ENCODE measurements at places on chromosomes 11 and 22. TPM values are rescaled to one million over a fixed set of nuclear protein-coding genes. Genes with fewer than 3 reads are reported as not detected.

DNA sequence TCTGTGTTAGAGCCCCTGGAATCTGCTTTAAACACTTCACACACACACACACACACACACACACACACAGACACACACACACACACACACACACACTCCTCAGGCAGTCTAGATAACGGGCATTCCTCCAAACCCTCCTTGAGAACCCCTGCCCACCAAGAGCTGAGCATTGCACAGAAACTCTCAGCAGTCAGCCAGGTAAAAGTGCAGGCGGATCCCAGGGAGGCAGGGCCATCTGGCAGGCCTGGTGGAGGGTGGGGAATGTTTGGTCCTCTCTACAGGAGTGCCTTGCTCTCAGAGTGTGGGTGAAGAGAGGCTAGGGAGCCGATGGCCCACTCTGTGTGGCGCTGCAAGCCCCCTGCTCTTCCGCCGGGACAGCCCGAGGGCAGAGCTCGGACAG lies 190.2 kb downstream of the BUD13 start:
- DNase-seq = no peak

- no peak for DNase-seq
Observed at GRCh38 chr11:114077482-114078305, 18.2 kb downstream of the ZBTB16 start.

- DNase-seq = peak; percentile 68
Observed at GRCh38 chr11:21511835-21512440, 680.9 kb upstream of the ANO5 start.

DNA sequence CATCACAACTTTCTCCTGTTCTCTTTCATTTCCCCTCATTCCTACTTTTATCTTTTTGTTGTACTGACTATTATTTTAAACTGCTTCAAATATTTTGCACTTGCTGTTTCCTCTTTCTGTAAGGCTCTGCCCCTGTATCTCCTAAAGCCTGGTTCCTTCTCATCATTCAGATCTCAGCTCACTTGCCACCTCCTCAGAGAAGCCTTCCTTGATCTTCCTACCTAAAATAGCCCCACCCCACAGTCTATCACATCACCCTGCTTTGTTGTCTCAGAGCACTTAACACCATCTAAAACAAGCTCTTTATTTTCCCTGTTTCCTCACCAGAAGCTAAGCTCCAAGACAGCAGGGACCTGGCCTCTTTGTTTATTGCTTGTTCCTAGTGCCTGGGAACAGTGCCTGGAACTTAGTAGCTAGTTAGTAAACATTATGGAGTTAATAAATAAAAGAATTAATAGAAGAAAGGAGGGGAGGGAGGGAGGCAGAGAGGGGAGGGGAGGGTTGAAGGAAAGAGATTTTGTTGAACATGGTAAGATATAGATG lies 2.5 kb upstream of the STK33 start:
- no peak for DNase-seq

DNA sequence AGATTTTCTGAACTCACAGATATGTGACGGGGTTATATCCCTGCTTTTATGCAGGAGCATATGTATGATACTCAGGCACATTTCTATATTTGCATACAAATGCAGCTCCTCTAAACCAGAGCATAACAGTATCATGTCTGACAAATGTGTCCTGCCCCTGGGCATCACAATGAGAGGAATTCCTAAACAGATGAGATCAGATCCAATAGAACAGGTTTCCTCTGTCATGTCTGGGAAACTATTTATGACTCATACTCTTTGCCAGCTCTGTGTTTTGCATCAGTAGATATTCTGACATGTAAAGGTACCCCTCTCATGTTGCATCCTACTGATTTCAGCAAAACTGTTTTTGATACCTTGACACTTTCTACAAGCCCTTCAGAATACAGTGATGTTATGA lies 29.4 kb downstream of the SYT9 start:
- DNase-seq = no peak

- no peak for DNase-seq
Observed at GRCh38 chr22:49201046-49201970, 626.4 kb downstream of the BRD1 start.

DNA sequence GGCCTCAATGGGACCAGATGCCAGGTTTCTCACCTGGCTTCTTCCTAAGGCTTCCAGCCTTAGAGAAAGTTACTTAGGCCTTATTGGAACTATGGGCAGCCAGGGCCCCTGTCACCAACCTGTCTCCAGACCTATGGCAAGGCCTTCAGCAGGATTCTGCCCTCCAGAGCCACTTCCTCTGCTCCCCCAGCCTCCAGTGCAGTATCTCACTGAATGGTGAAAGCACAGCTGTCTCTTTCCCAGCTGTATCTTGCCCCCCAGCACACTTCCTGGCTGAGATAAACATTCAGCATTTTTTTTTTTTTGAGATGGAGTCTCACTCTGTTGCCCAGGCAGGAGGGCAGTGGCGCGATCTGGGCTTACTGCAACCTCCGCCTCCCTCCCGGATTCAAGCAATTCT lies 1.5 kb downstream of the SLC2A11 start:
- no peak for DNase-seq

GRCh38 chr11:83326326-83326725 lies 40.2 kb upstream of the CCDC90B start:
- no peak for DNase-seq

- no peak for DNase-seq
Observed at GRCh38 chr22:42811459-42811858, 45.6 kb downstream of the ARFGAP3 start.

- DNase-seq = no peak
Observed at GRCh38 chr11:102157219-102157618, 47.0 kb downstream of the YAP1 start.

SAA2 gene
- not detected for total RNA-seq

C11orf87 gene
- under 0.01 TPM for total RNA-seq

OR5B21 gene
- total RNA-seq = not detected
